NCI-H510A (cell line): ENCODE measurements at places on chromosomes 5 and 9.

GRCh38 chr9:107274953-107275422, 8.1 kb upstream of the RAD23B start:
- no peak for DNase-seq

- no peak for DNase-seq
Observed at GRCh38 chr5:173719731-173720082, 103.3 kb upstream of the BOD1 start.

DNA sequence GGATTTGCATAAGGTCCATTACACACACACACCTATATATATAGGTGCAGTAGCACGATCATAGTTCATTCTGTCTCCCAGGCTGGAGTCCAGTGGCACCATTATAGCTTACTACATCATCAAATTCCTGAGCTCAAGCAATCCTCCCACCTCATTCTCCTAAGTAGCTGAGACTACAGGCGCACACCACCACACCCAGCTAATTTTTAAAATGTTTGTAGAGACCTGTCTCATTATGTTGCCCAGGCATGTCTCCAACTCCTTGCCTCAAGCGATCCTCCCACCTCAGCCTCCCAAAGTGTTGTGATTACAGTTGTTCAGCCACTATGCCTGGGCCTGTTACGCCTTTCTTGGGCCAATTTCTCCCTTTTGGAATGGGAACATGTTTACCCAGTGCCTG, 39.7 kb downstream of the DNAJB5 start:
- no peak for DNase-seq

DNA sequence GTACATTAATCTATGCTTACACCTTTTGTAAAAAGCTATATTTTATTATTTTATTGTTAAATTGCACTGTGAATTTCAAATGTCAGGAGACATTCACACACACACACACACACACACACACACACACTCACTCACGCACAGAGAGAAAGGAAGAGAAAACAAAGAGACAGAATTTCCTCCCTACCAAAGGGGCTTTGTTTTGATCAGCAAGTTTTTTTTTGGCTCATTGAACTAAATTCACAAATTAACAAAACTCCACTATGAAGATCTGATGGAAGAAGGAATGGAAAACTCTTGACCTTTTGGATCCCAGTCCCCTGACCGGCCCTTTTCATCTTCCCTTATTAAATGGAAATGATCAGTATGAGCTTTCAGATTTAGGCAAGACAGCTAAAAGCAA, 161.2 kb downstream of the PDE4D start:
- no peak for DNase-seq
